ENCODE measurements at places on chromosomes 2 and 18.

DNA sequence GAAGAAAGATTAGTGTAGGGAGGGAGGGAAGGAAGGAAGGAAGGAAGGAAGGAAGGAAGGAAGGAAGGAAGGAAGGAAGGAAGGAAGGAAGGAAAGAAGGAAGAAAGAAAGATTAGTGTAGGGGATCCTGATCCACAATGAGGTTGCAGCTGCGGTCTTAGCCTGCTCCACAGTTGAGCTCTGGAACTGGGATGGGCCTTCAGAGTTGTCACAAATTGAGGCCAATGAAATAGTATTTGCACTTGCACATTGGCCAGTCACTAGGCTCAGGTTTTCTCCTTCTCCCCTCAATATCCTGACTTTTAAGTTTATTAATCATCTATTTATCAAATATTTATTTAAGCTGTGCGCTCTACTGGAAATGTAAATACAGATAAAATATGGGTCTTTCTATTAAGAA is 34.3 kb downstream of the DOK6 start:
- DNase-seq: no peak

- no peak for DNase-seq
Observed at GRCh38 chr2:8551622-8552074, 130.2 kb upstream of the ID2 start.

- DNase-seq: no peak
Observed at GRCh38 chr2:31202041-31202440, 15.3 kb downstream of the CAPN14 start.

DNA sequence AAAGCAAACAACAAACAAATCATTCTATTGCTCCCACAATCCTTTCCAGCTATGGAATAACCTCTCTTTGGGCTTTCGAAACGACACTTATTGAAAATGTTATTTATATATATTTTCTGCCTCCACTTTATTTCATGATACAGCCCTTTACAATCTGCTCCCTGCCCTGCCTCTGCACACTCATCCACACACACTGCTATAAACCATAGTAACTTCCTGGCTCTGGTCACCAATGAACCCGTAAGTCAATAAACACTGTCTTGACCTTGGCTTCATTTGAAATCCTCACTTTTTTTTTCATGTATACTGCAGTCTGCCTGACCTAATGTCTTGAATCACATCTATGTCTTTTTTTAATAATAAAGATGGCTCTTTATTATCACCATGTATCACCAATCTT is 161.5 kb downstream of the SLC39A10 start:
- peak; percentile 56 for DNase-seq

GRCh38 chr2:38201784-38202183 is 125.8 kb upstream of the CYP1B1 start:
- peak; percentile 56 for DNase-seq

GRCh38 chr2:201258666-201259615 is 1.4 kb upstream of the CASP8 start:
- DNase-seq: no peak

Data from astrocyte (in vitro differentiated cells and primary cell).